ENCODE measurements at places on chromosomes 12 and 14. TPM values are rescaled to one million over a fixed set of nuclear protein-coding genes. Genes with fewer than 3 reads are reported as not detected.

The ANKRD33 gene
- not detected for total RNA-seq

The ACOT2 gene
- total RNA-seq: 72.7 TPM

The VRTN gene
- not detected for total RNA-seq

The LRFN5 gene
- total RNA-seq: not detected

The RFLNA gene
- total RNA-seq: not detected

The ANO4 gene
- not detected for total RNA-seq

The HOXC10 gene
- not detected for total RNA-seq

The IAPP gene
- total RNA-seq: not detected

The HOTAIR gene
- total RNA-seq: 0.07 TPM

GRCh38 chr12:2739832-2740641 lies 54.7 kb upstream of the FKBP4 start:
- DNase-seq: no peak

GRCh38 chr14:71410578-71411284 lies 503.5 kb downstream of the PCNX1 start:
- no peak for DNase-seq

DNA sequence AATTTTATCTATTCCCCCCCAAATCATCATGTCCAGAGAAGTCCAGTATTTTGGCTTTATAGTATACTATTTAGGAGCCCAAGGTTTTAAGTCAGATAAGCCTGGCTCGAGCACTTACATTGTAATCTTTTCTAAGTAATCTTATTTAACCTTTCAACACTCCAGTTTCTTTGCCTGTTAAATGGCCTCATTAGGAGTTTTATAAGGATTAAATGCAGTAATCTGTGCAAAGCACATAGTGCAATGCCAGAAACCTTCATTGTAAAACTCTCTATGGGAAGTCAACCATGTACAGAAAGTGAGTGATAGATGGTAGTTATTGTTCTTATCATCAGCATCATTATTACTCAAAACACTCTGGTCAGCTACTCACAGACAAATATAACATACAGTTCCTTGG lies 1330.4 kb downstream of the SLC16A7 start:
- DNase-seq: no peak

DNA sequence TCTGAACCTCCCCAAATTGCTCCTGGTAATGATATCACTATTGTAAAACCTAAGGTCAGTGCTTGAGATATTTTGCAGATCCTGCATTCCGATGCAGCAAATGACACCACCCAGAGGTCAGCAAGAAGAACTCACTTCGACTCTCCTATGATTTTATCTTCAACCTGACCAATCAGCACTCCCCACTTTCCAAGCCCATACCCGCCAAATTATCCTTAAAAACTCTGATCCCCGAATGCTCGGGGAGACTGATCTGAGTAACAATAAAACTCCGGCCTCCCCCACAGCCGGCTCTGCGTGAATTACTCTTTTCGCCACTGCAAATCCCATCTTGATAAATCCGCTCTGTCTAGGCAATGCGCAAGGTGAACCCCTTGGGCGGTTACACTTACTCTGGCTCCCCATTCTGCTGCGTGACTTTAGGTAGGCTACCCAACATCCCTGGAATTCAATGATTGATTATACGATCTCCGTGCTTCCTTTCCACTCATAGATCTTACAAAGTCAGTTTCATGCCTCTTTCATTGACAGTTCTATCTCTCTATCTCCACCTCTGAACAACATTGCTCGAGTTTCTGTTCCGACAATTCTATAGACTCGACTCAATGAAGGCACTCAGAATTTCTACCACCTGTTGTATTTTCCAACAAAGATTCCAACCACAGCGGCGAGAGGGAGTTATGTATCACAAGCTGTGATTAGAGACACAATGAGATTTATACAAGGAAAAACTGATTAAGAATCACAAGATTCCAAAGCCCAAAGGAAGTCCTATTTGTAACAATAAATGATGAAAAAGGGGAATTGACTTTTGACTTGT lies 939 bp downstream of the NPC2 start:
- peak; percentile 81 for DNase-seq

GRCh38 chr14:89798212-89798773 lies 156.2 kb downstream of the EFCAB11 start:
- DNase-seq: no peak

DNA sequence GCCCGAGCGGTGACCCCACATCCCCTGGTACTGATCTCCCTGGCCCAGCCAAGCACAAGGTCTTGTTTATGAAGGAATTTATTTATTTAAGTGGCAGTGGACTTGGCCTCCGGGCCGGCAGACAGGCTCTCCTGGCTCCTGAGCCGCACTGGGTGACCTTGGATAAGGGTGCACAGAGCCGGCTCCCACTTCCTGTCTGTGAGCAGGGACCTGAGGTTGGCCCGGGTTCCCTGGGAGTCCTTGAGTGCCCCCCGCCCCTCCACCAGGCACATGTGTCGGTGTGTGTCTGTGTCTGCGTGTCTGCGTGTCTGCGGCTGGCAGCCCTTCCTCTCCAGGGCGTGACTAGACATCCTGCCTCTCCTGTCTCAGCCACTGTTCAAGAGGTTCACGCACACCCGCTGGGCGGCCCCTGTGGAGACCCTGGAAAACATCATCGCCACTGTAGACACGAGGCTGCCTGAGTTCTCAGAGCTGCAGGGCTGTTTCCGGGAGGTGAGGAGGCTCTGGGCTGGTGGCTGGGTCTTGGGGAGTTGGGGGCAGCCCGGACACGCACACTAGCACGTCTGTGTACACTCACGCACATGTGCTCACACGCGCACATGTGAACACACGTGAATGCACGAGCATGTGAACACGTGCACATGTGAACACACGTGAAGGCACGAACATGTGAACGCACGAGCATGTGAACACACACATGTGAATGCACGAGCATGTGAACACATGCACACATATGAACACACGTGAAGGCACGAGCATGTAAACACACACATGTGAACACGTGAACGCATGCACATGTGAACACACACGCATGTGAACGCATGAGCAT lies 9.3 kb downstream of the TNFAIP2 start:
- no peak for DNase-seq

DNA sequence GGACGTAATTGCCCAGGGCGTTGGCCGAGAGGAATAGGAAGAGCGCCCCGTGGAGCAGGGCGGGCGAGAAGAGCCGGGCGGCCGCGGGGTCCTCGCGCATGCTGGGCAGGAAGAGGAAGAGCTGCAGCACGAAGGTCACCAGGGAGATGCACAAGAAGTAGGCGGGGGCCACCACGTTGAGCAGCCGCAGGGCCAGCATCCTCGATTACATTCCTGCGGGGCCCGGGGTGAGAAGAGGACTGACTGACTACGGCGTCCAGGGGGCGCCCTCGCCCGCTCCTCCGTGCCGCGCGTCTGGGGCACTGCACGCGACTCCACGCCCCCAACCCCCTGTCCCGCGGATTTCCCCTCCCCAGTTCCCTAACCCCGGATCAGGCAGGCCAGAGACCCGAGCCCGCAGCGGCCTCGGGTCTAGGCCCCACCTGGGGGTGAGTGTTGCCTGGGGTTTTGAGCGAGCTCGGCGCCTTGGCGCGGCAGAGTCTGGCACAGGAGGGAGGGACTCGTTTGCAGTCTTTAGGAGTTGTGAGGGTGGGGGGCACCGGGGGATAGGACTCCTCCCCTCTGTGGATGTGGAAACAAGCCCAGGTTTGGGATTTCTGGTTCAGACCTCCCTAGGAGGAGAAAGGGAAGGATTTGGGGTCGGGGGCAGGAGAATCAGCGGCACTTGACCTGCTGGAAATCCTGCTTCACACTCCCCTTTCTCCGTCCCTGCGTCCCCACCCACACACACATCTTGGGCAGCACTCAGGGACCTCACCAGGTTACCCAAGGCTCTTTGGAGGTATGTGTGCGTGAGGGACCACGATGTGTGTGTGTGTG lies 1.8 kb downstream of the ZDHHC22 start:
- peak; percentile 87 for DNase-seq

- DNase-seq: no peak
Observed at GRCh38 chr14:22845821-22846625, 9.6 kb downstream of the MMP14 start.

DNA sequence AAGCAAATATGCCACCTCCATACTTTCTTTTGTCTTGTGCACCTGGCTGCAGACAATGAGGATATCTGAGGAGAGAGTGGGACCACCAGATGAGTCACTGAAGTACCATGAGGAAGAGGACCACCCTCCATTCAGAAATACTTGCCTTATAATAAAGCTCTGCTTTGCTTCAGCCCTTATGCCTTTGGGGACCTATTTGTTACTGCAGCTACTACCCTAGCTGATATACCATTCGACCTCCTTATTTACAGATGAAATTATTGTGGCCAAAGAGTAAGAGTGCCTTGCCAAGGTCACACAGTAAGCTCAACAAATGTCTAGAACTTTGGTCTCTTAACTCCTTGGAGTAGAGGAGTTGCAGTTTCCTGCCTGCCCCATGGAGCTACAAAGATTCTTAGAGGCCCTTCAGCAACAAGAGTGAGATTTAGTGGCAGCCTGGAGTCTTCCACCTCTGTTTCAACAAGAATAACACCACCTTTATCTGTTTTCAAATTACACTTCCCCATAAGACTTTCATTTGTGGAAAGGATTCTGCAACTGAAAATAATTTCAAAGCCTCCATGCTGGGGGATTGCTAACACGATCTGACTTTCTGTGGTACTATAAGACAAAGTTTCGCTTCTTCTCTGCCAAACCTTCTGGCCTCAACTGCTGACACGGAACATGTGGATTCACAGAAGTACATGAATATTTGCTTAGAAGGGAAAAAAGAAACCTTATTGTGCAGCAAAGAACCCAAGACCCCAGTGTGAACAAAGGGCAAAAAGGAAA lies 3.6 kb downstream of the CMKLR1 start:
- no peak for DNase-seq

DNA sequence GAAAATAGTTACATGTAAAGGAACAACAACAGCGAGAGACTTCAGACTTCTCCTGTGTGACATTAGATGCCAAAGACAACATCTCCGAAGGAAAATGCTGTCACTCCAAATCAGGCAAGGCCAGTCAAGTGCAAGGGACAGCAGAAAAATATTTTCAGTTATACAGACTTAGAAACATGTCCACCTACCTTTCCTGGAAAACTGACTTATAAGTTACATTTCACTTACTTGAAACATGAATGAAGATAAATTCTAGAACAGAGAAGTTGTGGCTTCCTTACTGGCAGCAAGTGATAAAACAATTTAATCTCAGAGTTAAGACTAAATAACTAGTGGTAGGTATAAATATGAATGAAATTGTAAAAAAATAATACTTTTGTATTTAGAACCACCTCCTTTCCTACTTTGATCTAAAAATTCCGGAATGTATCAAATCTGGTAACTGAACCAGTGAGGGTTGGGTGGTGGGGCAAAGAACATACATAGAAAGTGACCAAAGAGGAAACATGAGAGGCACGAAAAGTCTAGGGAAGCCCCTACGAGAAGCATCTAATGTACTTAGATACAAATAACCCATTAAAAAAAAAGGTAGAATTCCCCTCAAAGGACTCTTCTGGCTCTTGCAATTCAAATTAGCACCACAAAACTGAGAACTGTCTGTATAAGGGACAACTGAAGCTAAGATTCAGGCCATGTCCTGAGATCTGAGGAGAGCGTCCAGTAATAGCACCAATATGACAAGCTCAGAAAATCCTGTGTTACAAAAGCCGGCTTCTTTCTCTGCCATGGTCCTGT lies 21.2 kb downstream of the MTHFD1 start:
- no peak for DNase-seq

DNA sequence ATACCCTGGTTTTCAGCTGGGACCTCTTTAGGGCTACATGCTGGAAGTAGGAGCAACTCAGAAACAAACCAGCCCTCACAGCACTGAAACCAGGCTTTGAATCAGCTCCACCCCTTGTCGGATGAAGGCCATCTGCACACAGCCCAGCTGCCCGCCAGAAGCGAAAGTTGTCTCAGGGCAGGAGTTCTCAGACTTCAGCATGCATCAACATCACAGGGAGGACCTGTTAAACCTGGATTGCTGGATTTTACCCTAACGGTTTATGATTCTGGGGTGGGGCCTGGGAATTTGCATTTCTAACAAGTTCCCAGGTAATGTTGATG lies 10.9 kb downstream of the SYNDIG1L start:
- DNase-seq: no peak

GRCh38 chr12:112126911-112127310 lies 1.6 kb downstream of the TRAFD1 start:
- DNase-seq: no peak

- no peak for DNase-seq
Observed at GRCh38 chr14:81161088-81161487, 59.7 kb downstream of the GTF2A1 start.

DNA sequence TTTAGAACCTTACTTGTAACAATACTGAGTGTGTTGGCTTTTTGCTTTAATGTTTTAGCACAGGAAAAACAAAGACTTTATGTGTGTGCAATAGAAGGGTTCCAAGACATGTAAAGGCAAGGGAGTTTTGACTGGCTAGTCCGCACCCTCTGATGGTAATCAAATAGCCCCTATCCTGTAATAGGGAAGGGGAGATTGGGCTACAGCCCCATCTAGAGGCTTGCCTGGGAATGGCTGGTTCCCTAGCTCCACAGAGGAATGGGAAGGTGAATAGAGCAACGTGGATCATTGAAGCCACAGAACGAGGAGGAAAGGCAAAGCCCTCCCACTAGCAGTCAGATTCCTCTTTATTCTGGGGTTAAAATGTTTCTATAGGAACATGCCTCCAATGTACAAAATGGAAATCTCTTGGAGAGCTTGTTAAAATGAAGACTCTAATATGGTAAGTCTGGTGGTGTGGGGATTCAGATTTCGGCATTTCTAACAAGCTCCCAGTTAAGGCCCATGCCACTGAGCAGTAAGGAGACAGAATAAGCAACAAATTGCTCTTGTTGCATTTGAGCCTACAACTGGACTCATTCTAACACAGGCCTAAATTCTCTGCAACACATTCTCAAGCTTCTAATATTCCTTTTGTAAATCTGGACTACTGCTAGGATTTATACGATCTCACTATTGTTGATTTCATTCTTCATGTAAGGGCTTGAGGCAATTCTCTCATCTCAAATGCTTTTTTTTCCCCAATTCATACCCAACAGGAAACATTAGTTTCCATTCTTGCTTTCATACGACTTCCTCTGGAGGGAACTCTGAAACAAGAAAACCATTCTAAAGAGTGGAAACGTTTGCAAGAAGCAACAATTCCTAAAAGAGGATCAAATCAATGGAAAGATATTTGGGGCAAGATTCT lies 57.1 kb downstream of the NIN start:
- DNase-seq: peak; percentile 76

- no peak for DNase-seq
Observed at GRCh38 chr14:72332046-72332445, 399.8 kb downstream of the RGS6 start.

DNA sequence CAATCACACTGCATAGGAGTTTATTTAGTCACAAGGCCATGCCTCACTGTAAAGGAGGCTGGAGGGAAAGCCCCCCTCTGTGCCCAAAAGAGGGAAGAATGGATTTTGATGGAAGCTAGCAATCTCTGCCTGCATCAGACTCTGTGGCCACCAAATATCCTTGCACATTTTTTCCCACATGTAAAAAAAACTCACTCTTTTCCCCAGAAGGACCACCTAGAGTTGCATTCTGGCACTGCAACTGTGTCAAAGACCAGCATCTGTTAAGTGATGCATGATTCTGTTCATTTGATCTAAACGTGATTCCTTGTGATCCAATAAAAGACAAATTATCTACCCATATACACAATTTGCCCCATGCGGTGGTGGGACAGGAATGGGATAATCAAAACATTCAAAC lies 8.0 kb downstream of the RHOJ start:
- no peak for DNase-seq

- DNase-seq: no peak
Observed at GRCh38 chr14:20659813-20660395, 18.4 kb upstream of the OR6S1 start.

- no peak for DNase-seq
Observed at GRCh38 chr14:99484106-99484505, 2.9 kb downstream of the CCNK start.

GRCh38 chr14:68607081-68607866 lies 185.6 kb downstream of the ZFP36L1 start:
- no peak for DNase-seq
